ENCODE measurements at places on chromosomes 11 and 22.

DNA sequence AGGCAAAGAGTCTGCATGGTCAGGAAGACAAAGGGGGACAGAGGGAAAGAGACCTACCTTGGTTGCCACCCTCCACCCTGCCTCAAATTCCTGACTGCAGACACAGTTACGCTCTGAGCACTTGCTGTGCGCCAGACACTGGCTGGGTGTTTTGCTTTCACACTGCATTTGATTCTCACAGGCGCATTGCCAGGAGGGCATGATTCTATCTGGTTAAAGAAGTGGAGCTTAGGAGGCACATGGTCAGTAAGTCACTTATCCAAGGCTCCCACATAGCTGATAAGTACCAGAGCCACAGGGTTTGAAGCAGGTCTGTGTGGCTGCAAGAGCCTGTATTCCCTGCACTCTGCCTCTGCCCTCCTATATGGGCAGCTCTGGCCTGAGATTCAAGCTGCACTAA, 103.9 kb downstream of the TIMP3 start:
- no peak for DNase-seq

DNA sequence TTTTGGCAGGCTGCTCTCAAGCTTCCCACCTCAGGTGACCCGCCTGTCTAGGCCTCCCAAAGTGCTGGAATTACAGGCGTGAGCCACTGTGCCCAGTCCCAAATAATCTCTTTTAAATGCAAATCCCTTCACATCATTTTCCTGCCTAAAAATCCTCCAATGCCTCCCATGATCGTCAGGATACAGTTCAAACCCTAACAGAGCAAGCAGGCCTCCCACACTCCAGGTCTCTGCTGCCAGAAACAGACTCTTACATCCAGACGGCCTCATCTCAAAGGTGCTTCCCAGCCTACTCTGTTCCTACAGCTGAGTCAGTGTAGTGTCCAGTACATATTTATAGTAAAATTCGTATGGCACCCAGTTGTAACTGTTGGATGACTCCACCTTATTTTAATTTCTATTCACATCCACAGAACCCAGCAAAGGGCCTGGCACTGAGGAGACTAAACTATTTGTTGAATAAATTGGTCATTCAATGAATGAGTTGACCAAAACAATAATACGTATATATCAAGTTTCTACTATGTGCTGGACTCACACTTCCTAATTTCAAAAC, 8.2 kb downstream of the SIRT3 start:
- no peak for DNase-seq

DNA sequence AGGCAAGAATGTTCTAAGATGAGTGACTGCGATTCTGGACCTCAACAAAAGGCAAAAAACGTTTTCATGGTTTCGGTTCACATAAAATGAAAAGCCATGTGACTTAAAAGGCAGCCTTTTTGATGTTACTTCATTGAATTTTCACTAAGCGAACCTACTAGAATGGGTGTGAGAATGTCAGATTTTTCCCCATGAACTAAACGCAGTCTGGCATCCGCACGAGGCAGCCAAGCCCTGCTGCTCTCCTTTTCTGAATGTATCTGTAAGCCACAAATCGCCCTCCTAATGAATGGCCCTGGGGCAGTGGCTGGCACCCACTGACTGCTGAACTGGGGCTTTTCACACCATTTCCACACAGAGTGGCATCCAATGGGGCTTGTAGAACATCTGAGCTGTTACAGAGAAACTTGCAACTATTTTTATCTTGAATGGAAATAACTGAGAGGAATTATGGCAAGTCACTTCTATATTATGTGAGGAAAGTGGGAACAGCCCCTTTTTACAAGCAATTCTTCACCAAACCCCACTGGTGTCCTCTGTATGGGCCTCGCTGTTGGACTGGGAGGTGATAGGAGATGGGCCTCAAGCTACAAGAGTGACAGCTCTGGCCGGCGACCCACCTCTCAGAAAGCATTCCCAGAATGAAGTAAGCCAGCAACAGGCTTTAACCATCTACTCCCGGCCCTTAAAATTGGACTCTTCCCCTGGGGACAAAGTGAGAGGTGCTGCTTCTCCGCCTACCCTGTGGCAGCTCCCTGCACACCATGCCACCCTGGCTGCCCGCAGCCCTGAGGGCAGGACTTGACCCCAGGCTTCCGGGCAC, 29.4 kb downstream of the PPP2R1B start:
- DNase-seq: no peak

DNA sequence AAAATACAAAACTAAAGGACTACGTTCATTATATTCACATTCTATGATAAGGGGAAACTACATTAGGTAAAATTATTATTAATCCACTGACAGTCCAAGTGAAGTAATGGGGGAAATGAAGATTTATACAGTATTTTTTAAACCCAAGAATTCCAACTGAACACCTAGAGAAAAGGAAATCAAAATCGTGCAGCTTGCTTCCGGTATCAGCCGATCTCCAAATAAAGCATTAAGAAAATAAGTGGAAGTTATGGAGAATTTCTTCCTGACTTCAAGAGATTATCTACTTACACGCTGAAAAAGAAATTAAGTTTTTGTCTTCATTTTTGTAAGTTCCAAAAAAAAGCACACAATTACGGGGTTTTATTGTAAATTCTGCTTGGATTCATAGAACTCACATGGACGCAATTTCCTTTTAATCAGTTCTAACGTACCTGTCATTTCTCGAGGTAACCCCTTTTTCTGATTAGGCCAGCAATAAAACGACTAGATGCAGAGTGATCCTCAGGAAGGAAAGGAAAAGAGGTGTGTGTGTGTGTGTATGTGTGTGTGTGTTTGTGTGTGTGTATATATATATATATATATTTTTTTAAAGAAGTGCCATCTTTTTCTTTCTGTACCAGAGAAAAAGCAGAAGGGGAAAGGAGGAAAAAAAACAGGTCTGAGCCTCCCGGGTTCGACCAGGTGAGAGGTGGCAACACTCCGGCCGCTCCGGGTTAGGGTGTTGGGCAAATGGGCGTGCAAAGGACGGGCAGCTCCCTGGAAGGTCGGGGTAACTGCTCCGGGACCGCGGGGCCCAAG, 1.1 kb downstream of the ZBTB44 start:
- DNase-seq: peak; percentile 46

DNA sequence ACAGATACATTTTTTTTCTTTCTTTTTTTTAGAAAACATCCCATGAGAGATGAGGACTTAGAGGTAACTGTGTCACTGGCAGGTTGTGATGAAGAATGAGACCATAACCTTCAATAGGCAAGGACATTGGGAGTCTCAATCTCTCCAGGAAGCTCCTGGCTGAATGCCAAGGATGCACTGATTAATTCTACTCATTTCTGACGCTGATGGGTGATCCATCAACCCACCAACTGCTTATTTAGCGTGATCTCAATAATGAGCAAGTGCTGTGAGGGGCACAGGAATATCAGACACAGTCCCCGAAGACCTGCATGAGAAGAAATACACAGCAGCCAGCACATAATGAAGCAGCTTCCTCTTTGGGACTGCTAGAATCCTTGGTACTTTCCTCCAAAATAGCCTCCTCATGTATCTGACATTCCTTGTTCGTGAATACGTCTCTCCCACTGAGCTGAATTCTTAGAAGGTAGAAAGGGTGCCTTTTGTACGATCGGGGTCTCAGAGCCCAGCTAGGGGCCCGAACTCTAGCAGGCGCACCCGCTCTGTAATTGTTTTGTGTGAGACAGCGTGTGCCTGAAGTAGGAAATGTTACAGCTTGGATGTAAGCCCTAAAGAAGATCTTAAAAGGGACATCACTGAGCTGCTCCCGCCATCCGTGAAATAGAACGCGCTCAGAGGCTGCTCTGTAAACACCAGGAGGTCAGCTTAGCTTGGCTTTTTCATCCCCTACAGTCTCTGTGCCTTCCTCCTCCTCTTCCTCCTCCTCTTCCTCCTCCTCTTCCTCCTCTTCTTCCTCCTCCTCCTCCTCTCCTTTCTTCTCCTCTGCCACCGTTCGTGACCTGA, 7.2 kb downstream of the CLMP start:
- no peak for DNase-seq

- no peak for DNase-seq
These were observed 66.5 kb downstream of the FAM168A start for GRCh38 chr11:73531386-73531785.

- DNase-seq: no peak
These were observed 24.1 kb upstream of the CLMP start for GRCh38 chr11:123219066-123219690.

DNA sequence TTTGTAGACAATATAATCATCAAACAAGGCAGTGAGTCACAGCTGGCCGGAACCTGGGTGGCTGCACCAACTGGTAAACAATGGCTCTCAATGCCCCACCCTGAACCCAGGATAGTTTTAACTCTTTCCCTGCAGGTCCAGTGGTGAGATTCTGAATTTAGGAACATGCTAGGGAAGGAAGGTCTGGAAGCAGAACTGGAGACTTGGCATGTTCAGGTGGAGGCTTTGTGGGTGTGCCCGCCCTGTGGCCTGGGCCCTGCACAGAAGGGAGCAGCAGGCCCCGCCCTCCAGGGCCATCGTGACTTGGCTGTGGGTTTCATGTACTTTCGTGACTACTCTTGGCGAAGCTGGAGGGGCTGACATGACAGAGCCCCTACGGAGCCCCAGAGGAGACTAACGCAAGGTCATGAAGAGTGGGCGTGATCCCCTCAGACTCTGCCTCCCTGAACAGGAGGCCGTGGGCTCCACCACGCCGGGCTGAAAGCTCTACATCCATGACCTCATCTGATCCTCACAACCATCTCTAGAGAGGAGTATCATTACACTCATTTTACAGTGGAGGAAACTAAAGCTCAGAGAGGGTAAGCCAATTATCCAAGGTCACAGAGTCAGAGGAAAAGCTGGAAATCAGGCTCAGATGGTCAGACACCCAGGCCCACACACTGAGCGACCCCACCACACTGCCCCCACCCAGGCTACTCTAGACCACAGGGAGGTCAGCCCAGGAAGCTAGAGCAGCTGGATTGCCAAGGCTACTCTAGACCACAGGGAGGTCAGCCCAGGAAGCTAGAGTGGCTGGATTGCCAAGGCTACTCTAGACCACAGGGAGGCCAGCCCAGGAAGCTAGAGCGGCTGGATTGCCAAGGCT, 27.3 kb downstream of the MAFF start:
- no peak for DNase-seq
